Activated T-cell treated with anti-CD3 and anti-CD28 coated beads for 1 hour (primary cell): ENCODE measurements at places on chromosomes 7 and 10.
A peak's percentile ranks its signal among the peaks of the same experiment; 100 is the strongest.

DNA sequence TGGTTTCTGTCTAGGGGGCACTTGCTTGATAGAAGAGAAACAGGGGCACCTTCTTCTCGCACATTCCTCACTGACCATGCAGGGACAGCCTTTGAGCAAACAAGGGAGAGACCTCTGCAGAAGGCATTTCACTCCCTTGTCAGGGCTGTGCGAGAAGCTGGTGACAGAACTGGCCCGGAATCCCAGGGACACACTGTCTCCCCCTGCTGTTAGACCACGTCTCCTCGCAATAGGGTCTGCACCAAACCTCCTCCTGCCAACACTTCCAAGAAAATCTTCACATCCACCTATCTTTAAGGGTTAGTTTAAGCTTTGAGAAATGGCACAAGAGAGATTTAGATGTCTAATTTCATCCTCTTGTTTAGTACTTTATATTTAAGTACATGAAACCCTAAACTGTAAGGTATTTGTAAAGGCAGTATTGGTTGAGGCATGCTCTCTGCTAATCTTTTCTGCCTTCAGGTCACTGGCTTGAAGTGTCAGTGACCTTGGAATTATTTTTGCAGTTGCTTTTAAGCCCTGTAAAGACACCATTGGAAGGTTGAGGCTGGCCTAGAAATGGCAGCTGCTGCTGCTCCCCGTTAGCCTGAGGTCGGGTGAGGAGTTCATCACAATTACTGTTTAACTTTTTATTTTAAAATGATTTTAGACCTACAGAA is 37.0 kb downstream of the RBM20 start:
- no peak for DNase-seq

DNA sequence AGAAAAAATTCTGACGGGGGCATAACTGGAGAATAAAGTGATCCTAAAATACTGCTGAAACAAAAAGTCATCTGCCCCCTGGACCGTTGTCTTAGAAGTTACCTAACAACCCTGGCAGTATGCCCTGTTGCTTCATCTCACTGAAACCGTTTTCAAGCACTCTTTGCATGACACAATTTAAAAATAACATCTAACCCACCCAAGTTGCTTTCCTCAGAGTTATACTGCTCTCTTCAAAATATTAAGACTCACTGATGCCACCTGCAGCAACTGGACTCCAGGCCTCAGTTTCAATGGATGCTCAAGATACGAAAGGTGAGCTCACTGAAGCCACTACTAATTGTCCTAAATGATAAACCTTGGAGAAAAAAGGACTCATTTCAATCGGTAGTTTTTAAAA is 57.4 kb downstream of the CDK6 start:
- DNase-seq = no peak

- DNase-seq = no peak
Measured at GRCh38 chr10:55668326-55668922, 692.6 kb downstream of the ZWINT start.

DNA sequence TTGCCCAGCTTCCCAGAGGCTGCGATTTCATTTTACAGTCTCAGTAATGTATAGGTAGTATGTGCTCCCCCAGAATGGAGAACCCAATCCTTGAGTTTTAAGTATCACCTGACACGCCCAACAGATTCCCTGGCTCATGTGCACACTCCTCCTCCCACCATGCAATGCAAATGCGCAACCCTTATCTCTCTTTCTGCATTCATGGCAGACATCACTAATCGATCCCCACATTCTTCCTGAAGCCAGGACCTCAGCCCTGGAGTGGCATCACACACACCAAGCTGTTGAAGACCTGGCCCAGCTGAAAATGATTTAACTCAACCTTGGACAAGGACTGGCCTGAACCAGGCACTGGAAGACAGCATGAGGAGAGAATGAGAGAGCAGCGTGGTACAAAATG is 68.4 kb downstream of the ZRANB1 start:
- DNase-seq = no peak

- no peak for DNase-seq
Measured at GRCh38 chr7:120276720-120277119, 3.7 kb downstream of the KCND2 start.

GRCh38 chr10:102335184-102335583 is 60.3 kb upstream of the NFKB2 start:
- no peak for DNase-seq

DNA sequence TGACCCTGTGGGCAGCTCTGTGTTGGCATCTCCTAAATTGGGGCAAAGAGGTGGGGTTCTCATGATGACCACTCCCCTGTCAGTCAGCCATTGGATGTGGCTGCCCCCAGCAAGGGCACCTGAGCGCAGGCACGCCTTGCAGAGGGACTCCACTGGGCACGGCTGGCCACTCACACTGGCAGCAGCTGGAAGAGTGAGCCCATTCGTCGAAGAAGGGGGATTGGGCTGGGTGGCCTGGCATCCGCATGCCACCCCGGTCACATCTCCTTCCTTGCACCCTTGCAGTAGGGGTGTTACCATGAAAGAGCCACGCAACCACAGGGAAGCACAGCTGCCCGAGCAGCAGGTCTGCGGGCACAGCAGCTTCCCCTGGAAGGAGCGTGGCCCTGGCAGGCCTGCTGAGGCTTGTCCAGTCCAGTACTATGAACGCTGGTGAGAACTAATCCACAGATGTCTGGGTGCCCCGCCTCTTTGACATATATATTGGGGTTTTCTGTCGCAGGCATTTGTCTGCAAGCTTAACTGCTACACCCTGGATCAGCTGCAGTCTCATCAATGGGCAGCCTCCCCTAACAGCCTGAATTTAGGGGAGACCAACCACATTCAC is 25.7 kb upstream of the GRB10 start:
- no peak for DNase-seq

DNA sequence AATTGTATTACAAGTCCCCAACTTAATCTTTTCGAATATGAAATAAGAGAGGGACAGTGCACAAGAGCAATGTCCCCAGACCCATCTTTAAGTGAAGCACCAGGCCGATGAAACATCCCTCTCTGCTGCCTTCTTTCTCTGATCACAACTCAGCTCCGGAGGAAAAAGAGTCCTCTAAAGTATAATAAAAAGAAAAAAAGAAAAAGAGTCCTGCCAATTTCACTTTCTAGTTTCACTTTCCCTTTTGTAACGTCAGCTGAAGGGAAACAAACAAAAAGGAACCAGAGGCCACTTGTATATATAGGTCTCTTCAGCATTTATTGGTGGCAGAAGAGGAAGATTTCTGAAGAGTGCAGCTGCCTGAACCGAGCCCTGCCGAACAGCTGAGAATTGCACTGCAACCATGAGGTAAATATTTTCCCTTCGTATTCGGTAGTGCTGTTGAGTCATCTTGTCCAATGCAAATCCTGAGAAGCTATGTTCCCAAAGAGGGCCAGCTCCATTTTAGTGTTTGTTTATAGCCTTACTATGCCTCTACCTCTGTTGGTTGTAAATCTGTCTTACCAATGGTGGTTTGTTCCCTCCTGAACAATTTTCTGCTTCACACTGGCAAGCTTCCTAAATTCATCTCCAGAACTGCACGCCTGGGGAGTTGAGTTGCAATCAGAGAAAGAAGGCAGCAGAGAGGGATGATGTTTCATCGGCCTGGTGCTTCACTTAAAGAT is at the start of gene IFIT2:
TSS of gene IFIT2 (plus strand) at position 326 of the 725 bp plus-strand sequence. CDS start at position 404, 78 bp downstream.
- peak; percentile 23 for DNase-seq

DNA sequence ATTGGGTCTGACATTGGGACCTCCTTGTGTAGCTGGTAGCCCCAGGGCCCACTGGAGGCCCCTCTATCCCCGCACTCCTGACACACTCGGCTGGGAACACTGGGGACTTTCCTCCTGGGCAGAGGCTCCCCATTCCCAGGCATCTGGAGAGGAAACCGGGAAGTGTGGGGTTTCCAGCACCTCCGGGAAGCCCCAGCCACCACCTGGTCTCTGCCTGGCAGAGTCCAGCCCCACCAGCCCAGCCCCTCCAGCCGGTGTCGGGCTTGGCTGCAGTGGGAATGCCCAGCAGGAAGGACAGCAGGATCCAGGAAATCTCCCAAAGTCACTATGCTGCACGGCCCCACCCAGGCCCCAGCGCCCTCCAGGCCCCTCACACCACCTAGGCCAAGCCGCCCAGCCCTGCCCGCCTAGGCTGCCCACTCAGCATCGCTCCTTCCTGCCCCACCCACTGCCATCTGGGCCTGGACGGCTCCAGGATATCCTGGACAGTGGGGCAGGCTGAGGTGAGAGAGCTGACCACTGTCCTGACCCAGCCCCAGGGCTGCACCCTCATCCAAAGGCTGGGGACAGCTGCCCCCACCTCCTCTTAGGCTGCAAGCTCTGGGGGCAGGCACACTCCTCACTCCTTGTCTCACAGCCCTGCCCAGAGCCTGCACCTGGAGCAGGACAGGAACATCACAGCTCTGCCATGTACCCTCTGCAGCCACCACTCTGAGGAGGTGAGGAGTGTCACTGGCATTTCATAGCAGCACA is 11.8 kb downstream of the RASGEF1A start:
- no peak for DNase-seq

DNA sequence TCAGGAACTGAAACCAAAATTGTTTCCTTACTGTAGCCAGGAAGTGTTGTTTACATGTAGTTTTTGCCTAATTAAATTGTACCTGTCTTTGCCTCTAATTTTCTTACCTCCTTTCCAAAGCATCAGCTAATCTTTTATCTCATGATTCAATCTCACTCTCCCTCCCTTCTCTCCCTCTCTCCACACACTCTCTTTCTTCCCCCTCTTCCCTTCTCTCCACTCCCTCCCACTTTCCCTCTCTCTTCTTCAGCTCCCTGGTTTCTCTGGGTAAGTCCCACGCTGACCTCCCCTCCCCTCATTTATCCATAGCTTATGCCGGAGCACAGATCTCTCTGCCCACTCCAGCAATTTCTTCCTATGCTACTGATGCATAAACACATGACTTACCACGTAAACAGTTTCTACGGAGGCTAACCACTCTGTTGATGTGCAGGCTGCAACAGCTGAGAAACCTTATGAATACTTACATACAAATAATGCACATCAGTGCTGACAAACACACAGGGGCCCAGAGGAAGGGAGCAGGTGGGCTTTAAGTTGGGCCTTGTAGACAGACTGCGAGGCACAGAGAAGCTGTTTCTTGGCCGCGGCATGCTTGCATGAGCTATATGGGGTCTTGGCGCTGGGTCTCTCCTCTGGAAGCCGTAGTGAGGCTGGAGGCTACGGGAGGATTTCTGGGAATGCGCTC is 174.4 kb upstream of the PLXNA4 start:
- no peak for DNase-seq

GRCh38 chr10:19651549-19651948 is 164.7 kb upstream of the PLXDC2 start:
- DNase-seq = no peak

DNA sequence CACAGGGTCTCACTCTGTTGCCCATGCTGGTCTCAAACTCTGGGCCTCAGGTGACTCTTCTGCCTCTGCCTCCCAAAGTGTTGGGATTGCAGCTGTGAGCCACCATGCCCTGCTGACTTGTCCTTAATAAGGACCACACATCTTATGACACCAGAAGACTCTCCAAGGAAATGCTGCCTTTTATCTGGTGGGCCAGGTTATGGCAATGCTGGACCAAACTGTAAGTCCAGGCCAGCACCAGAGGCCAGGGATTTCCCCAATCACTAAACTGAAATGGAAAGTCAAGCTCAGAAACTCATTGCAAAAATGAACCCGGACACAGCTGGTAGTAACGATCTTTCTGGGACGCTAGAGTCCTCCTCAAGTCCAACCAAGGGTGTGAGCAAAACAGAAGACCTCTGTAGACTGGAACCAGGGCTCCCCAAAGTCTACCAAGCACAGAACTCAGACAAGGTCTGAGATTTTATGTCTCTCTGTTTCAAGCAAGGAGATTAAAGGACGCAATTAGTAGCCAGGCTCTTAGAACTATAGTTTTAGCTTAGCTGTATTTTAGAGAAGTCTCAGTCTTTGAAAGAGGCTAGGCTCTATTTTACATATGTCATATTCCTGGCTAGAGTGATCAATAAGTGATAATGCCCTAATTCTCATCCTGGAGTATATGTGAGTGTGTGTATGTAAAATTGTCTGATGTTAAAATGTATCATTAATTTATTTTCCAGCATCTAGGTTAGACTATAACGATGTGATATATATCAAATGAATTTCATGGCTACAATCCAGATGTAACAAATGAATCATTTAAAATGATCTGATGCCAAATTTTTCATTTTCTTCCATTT is 74.0 kb upstream of the ITGB1 start:
- DNase-seq = no peak

- no peak for DNase-seq
Measured at GRCh38 chr10:75640381-75640780, 209.0 kb downstream of the LRMDA start.

DNA sequence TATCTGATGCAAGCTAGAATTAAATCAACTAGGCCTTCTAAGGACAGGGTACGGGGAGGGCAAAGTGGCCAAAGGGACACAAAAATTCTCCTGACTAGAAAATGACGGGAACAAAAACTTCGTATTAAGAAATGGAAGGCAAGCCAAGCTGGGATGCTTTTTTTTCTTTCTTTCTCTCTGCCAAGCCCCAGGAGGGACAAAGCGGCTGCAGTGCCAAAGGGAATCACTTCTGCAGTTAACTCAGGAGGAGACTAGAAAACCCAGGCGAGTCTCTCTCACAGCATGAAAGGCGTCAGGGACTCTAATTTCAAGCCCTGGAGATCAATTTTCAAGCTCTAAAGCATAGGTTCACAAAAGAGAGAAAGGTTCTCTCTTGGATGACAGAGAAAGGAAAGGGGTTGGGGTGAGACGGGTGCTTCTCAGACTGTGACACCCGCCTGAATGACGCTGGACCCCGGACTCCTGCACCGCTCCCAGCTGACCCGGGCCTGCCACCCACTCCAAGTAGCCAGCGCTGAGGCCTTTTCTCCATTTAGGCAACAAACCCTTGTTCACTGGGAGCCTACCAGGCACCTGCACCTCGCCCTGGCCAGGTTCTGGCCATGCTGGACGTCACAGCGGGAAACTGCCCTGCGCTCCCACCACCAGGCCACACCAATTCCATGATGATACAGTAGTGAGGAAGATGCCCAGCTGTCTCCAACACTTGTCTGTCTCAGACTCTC is 56.5 kb downstream of the KIAA1549 start:
- no peak for DNase-seq

DNA sequence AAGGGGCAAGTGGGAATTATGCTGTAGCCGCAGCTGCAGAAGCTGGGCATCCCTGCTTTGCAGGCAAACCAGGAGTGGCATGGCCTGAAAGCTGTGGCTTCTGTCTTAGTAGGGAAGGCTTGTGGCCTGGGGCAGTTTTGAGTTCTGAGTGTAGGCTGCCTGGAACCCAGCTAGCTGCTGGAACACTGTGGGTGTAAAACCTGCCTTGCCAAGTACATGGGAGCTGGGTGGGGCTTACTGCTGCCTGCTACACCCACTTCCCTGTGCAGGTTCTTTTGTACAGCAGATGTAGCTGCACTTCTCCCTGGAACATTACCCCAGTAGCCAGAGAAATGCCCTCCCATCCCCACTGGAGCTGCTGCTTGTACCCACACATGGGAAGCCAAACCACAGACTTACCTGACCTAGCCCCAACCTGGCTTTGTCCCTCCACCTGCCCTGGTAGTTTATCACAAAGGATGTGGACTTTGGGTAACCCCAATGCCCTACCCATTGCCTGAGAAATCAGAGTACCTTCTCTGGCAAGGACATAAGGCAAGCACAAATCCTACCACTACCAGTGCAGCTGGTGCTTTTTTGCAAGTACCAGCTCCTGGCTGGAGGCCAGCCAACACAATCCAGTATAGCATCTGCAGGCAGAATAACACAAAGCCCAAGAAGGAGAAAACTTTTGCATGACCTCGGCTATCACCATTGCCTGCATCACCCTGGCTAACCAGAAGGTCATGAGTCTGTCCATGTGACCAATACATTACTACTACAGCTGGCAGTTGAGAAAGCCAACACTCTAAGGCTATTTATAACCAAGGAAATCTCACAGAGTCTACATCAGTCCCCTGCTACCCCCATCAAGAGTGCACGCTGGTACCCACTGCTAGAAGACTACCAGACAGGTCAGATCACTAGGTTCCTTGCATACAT is 26.5 kb upstream of the PPP1R3A start:
- DNase-seq = no peak

- no peak for DNase-seq
Measured at GRCh38 chr7:133491846-133492652, 239.2 kb downstream of the EXOC4 start.
